ENCODE measurements at places on chromosomes 5 and 9.
A peak's percentile ranks its signal among the peaks of the same experiment; 100 is the strongest.

GRCh38 chr9:4748612-4749011 is 7.6 kb upstream of the AK3 start:
- H3K4me3 ChIP-seq, result no peak overlapping the region
- peaks cover 16% of the 10 kb centered on the region for H3K4me1 ChIP-seq
- H3K27ac ChIP-seq, result no peak overlapping the region
- no peaks in the 10 kb centered on the region for H3K36me3 ChIP-seq
- DNase-seq, result no peak
- H3K27me3 ChIP-seq, result no peaks in the 10 kb centered on the region

GRCh38 chr5:135508496-135509005 is 27.2 kb downstream of the NEUROG1 start:
- H3K27me3 ChIP-seq, result peaks cover 36% of the 10 kb centered on the region
- H3K36me3 ChIP-seq, result no peaks in the 10 kb centered on the region
- no peak for DNase-seq
- H3K27ac ChIP-seq, result no peak overlapping the region

DNA sequence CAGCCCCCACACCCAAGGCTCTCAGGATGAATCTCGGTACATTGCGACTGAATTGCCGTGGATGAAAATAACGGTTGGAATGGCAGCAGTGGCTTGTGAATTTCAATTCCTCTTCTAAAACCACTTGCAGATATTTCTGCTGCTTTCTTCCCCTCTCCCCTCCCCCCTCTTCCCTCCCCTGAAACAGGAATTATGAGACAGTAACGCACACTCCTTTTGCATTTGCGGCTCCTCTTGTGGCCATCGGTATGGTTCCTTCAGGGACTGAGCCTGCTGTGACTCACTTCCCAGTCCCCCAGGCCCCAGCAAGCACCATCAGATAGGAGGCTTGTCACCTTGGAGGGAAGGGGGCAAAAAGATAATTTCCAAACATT is 9.7 kb downstream of the DCANP1 start:
- H3K4me3 ChIP-seq, result peak overlapping the region; percentile 24
- peak; percentile 59 for DNase-seq
- no peaks in the 10 kb centered on the region for H3K27me3 ChIP-seq

DNA sequence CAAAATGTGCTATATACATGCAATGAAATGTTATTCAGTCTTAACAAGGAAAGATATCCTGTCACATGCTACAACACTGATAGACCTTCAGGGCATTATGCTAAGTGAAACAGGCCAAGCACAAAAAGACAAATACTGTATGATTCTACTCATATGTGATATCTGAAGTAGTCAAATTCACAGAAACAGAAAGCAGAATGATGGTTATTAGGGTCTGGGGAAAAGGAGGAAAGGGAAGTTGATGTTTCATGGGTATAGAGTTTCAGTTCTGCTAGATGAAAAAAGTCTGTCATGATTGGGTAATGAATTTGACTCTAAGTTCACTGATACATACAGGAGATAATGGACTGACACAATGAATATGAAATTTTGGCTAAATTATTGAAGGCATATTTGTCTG is 11.2 kb upstream of the RIC1 start:
- H3K27ac ChIP-seq, result no peak overlapping the region
- H3K4me3 ChIP-seq, result no peak overlapping the region
- peaks cover 2% of the 10 kb centered on the region for H3K27me3 ChIP-seq
- no peaks in the 10 kb centered on the region for H3K36me3 ChIP-seq
- DNase-seq, result no peak
- H3K4me1 ChIP-seq, result peaks cover 34% of the 10 kb centered on the region

DNA sequence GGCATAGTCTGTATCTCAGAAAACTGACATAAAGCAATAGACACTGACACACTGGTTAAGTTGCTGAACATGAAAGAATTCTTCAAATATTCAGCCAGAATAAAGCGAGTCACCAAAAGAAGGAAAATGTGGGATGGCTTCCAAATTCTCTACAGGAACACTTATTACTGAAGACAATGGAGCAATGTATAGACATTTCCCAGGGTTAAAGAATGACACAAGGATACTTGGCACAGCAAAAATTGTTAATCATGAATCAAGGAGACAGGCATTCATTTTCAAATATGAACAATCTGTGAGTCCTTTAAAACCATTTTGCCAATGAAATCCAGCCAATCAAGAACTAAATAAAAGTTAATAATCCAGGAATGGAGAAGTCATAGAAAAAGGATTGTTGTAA is 92.5 kb downstream of the MTX3 start:
- H3K36me3 ChIP-seq, result no peaks in the 10 kb centered on the region
- no peak overlapping the region for H3K4me3 ChIP-seq
- H3K27me3 ChIP-seq, result peaks cover 1% of the 10 kb centered on the region
- DNase-seq, result no peak
- H3K4me1 ChIP-seq, result no peaks in the 10 kb centered on the region

DNA sequence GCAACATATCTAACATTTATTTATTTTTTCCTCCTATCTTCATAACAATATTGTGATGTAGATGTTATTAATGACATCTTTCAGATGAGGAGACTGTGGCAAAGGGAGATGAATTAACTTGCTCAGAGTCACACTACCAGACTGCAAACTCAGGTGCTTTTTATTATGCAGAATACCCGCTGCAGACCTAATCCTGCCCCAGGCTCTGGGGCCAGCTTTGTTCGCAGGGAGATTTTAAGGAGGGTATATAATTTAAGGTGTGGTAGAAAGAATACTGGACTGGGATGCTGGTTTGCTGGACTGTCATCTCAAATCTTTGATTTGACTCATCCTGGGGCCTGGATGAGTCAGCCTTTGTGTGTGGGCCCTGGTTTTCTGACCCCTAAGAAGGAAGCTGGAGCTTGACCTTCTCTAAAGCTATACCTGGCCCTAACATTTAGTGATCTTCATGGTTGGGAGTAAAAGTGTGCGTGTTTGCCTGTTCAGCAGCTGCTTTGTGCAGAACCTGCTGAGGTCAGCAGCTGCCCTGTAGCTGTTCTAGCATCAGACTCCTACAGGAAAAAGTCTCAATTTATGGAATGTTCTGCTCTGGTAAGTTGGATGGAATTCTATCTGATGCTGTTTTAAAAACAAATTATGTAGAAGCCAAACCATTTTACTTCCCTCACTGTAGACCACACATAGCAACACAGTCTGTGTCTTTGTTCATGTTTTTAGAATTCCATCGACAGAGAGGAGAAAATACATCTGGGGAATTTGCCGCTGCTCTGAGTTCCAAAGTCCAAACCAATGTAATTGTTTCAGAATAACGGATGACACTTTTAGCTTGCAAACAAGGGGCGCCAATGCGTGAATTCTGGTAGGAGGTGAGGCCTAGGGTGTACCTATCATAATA is 4.5 kb downstream of the SLC36A1 start:
- no peaks in the 10 kb centered on the region for H3K36me3 ChIP-seq
- peak; percentile 30 for DNase-seq
- H3K4me3 ChIP-seq, result 0 out of 2 replicates have a peak overlapping the region, but pooled peaks have one; percentile 1

- peaks cover 12% of the 10 kb centered on the region for H3K4me1 ChIP-seq
- DNase-seq, result no peak
- H3K4me3 ChIP-seq, result peak overlapping the region; percentile 84
- H3K27ac ChIP-seq, result peak overlapping the region; percentile 42
These were observed 105.0 kb downstream of the ACER2 start for GRCh38 chr9:19513671-19514275.

- no peaks in the 10 kb centered on the region for H3K4me1 ChIP-seq
- H3K4me3 ChIP-seq, result no peak overlapping the region
- H3K27ac ChIP-seq, result no peak overlapping the region
- H3K27me3 ChIP-seq, result peaks cover 12% of the 10 kb centered on the region
- no peaks in the 10 kb centered on the region for H3K36me3 ChIP-seq
These were observed 41.3 kb downstream of the ROR2 start for GRCh38 chr9:91908746-91909145.

DNA sequence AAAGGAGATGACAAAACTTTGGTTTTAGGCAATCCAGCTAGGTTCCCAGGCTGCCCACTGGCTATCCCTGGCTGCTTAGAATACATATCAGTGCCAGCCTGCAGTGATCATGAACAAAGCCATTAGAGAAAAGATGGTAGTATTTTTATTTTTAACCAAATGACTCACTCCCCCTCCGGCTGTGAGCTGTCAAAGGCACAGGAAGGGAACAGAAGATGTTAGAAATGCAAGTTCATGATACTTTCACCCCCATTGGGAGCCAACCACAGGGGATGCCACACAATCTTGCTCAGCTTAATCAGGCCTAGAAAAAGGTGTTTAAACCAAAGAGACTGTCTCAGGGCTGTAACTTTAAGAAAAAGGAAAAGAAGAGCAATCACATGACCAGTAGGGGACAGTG is 70.3 kb upstream of the ASTN2 start:
- H3K27me3 ChIP-seq, result no peaks in the 10 kb centered on the region
- no peak overlapping the region for H3K4me3 ChIP-seq
- no peak overlapping the region for H3K27ac ChIP-seq
- peak; percentile 14 for DNase-seq
- H3K36me3 ChIP-seq, result no peaks in the 10 kb centered on the region
- no peaks in the 10 kb centered on the region for H3K4me1 ChIP-seq

- no peak overlapping the region for H3K4me3 ChIP-seq
- no peaks in the 10 kb centered on the region for H3K27me3 ChIP-seq
- H3K36me3 ChIP-seq, result peaks cover 17% of the 10 kb centered on the region
- H3K27ac ChIP-seq, result no peak overlapping the region
These were observed 106.6 kb downstream of the DENND1A start for GRCh38 chr9:123823194-123823947.

DNA sequence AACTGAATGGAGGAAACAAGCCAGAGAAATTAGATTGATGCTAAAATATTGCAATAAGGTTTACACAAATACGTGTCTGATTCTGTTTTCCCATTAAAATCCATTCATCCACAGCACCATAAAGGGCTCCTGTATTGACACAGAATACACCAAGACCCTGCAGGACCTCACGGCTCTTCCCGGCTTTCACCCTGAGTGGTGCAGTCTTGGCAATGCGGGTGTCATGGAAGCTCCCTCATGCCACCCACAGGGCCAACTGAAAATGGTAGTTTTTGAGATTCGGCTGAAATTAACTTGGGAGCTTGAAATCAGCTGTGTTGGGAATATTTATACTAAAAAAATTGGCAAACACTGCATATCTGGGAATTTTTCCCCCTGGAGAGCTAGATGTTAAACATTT is 17.3 kb upstream of the EXOC3 start:
- DNase-seq, result no peak
- peaks cover 73% of the 10 kb centered on the region for H3K36me3 ChIP-seq
- H3K27me3 ChIP-seq, result peaks cover 43% of the 10 kb centered on the region
- H3K27ac ChIP-seq, result peak overlapping the region; percentile 43
- H3K4me1 ChIP-seq, result peaks cover 46% of the 10 kb centered on the region

DNA sequence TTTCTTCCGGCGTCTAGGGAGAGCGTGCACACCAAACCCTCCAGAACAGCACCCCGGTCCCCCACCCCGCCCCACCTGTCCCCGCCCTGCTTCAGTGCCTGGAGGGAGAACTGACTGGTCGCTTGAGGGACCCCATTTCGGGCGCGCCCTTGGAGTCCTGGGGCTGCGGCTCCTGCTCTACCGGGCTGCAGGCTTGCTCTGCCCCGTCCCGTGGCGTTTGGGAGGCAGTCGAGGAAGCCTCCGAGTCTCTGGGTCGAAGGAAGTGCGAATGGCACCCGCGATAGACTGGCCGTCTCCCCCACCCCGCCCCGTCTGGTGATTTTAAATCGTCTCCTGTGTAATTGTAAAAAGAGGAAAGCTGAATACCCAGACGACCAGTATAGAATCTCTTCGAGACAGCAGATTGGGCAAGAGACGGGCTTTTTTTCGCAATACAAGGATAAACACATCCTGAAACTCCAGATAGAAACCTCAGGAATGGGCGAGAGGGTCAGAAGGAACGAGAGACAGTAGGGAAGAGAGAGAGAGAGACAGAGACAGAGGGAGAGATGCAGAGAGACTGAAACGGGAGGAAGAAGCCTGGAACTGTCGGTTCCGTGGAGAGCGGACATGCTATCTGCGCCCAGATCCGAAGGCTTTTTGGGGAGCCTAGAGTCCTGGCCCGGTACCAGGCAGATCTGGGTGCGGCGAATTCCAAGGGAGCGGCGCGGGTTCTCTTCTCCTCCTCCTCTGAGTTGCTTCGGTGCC is 9.9 kb downstream of the PRDM6 start:
- no peak overlapping the region for H3K27ac ChIP-seq
- peaks cover 17% of the 10 kb centered on the region for H3K27me3 ChIP-seq

- peaks cover 6% of the 10 kb centered on the region for H3K36me3 ChIP-seq
- peak overlapping the region; percentile 40 for H3K4me3 ChIP-seq
- H3K4me1 ChIP-seq, result peaks cover 50% of the 10 kb centered on the region
- peak overlapping the region; percentile 48 for H3K27ac ChIP-seq
These were observed 109.1 kb upstream of the PTGER4 start for GRCh38 chr5:40570408-40571129.

- H3K27ac ChIP-seq, result no peak overlapping the region
- no peaks in the 10 kb centered on the region for H3K4me1 ChIP-seq
- no peak for DNase-seq
- peaks cover 4% of the 10 kb centered on the region for H3K36me3 ChIP-seq
- H3K27me3 ChIP-seq, result no peaks in the 10 kb centered on the region
- no peak overlapping the region for H3K4me3 ChIP-seq
These were observed 141.1 kb upstream of the OR13F1 start for GRCh38 chr9:104362912-104363472.

DNA sequence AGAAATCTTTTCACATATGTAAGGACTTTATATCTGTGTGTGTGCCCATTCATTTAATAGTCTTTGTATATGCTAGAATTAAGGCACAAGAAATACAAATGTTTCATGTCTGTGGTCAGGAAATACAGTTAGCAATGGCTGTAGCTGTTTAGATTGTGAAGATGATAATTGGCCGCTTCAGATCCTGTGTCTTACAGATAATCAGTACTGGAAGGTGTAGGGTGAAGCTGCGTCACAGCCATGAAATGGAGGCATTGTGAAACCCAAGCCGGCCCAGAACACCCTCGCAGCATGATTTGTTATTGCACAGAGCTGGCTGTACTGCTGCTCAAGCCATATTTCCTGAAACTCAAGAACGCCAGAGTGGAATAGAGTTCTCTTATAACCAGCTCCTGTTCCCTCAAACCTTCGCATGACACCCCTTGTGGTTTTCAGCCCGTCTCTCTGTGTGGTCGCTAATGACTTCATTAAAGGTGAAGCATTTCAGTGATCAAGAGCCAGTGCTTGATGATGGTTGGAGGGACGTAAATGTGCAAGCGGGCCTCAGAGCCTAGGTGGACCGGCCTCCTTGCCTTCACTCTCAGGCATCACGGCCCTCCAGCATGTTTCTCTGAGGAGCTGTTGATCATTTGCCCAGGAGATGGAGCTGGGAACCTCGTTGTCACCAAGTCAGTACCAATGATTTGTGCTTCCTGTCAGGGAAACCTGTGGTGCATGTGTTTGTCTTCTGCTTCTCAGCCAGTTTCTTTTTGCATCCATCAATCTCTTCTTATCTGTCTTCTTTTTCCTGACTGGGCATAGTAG is 80.1 kb downstream of the F2RL2 start:
- H3K36me3 ChIP-seq, result no peaks in the 10 kb centered on the region
- DNase-seq, result no peak
- H3K27ac ChIP-seq, result no peak overlapping the region
- H3K4me1 ChIP-seq, result no peaks in the 10 kb centered on the region

DNA sequence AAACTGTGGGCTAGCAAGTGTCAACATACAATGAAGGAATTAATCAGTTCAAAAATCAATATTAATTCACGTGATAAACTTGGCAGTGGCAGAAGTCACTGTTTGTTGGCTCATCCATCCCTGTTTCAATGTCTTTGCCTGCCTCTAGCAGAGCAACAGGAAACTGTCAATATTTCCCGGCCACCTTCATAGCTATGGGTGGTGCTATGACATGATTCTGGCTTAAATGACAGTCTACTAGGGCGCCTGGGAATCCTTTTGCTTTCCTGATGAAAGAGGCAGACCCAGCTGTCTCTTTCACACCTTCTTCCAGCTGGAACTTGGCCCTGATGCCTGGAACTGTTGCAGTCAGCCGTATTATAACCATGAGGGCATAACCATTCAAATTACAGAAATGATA is 72.1 kb upstream of the DNAH5 start:
- H3K4me1 ChIP-seq, result peaks cover 23% of the 10 kb centered on the region
- H3K4me3 ChIP-seq, result no peak overlapping the region
- no peaks in the 10 kb centered on the region for H3K36me3 ChIP-seq
- DNase-seq, result no peak

Measured in HFFc6 (cell line).